NCI-H1436 (cell line): ENCODE measurements at places on chromosomes 4 and X.

- DNase-seq, result no peak
These were observed 17.2 kb downstream of the RXFP1 start for GRCh38 chr4:158538911-158539310.

GRCh38 chrX:84735025-84735424, 232.8 kb upstream of the HDX start:
- DNase-seq, result no peak

- DNase-seq, result no peak
These were observed 1431.1 kb upstream of the PCDH7 start for GRCh38 chr4:29289118-29289517.

GRCh38 chr4:85860066-85860740, 385.3 kb downstream of the ARHGAP24 start:
- DNase-seq, result no peak

- DNase-seq, result peak; percentile 56
These were observed at the start of gene FAT4 for GRCh38 chr4:125314676-125315575. Gene FAT4 (plus strand): TSS chr4:125314955. CDS start chr4:125316412, 1,457 bp downstream.

- DNase-seq, result no peak
These were observed 13.2 kb downstream of the FGA start for GRCh38 chr4:154577324-154577723.

- DNase-seq, result no peak
These were observed 186.2 kb downstream of the LARP7 start for GRCh38 chr4:112823156-112823555.

DNA sequence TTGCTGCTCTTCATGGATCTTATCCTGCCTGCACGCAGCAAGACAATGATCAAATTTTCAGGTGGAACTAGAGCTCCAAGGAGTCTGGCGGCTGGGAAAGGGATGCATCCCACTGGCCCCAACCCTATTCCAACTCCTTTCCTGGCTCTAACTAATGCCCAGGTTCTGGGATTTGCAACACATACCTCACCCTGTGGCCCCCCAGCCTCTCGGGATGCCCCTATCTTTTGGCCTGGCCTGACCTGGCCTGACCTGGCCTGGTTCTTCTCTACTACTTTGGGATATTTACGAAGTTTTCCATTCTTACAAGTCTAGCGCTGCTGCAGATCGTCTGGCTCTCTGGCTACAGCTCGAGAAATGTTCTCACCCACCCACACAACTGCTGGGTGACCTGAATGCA, 56.4 kb upstream of the CDKN2AIP start:
- DNase-seq, result no peak

GRCh38 chr4:180456928-180457327, 1786.3 kb upstream of the TENM3 start:
- DNase-seq, result no peak

DNA sequence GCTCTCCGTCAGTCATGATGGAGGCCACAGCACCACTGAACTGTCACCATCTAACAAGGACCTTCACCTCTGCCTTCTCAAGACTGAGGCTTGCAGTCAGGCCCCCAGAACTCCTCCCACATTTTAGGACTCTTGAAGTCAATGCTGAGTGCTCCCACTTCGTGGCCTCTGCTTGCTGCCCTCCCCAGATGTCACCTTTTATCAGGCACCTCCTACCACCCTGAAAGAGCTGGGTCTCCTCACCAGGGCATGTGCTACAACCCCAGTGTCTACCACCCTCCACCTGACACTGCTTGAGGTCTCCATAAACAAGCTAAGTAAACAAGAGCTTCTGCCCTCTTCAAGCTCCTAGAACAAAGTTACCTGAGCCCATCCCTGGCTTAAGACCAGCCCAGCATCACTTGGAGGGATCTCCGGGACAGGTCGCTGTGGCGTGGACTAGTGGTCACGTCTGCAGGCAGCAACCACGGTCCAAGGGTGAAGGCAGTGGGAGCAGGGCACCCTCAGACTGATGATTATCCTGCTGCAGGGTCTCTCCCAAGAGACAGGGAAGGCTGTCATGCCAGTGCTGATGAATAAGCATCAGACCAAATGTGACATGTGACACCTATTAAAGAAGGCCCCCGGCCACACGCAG, 7.7 kb upstream of the FAM53A start:
- no peak for DNase-seq

- DNase-seq, result no peak
These were observed 50.2 kb downstream of the ZNF827 start for GRCh38 chr4:145888393-145888792.

DNA sequence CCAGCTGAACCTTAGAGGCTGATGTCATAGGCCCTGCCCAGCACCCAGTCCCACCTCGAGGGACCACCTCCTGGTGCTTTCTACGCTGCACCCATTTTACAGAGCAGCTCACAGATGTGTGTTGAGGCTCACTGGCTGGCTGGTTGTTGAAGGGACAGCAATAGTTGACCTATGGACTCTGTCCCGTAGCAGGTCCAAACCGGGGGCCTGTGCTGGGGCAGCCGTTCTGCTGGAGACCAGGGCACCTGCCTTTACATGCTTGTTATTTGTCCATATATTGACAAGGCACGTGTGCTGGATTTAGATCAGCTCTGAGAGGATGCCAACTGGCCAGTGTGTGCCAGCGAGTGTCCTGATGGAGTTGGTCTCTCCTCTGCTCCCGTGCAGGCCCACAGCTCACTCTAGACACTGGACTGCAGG, 58.1 kb downstream of the TNIP2 start:
- DNase-seq, result no peak

DNA sequence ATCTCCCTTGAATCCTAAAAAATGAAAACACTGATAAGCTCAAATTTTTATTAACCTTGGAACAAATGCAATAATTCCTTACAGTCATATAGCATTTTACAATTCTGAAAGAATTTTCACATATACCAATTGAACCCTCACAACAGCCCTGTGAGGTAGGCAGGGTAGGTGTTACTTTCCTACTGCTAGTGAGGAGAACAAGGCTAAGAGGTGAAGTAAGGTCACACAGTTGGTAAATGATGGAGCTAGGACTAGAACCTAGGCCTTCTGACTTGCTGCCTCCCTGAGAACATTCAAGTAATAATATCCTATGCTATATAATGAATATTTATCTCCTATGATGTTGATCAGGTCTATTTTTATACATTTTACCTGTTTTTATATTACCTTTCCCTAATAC, 9.7 kb downstream of the TAF9B start:
- DNase-seq, result no peak

- DNase-seq, result no peak
These were observed 4.1 kb downstream of the RASGEF1B start for GRCh38 chr4:81467672-81467964.

GRCh38 chrX:39443240-39443639, 642.0 kb downstream of the MID1IP1 start:
- DNase-seq, result no peak

- DNase-seq, result no peak
These were observed 205.1 kb upstream of the TLL1 start for GRCh38 chr4:165667969-165668368.

GRCh38 chrX:138018145-138018799, 452.3 kb downstream of the ZIC3 start:
- no peak for DNase-seq

DNA sequence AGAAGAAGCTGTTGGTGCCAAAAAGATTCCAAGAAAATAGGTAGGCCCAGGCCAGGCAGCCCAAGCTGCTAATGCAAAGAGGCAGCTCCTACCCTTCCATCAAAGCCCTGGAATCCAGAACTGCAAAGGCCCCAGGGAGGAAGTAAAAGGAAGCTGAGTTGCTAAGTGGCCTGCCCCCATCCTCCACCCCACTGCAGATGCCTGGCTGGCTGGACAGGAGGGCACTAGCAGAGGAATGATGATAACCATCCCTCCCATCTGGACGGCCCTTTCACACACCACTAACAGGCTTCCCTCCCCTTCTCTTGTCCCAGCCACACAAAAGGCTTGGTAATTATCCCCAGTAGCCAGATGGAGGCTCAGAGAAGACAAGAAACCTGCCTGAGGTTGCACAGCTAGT, 32.4 kb upstream of the PJA1 start:
- DNase-seq, result no peak

GRCh38 chr4:98151145-98151924, 8.1 kb upstream of the STPG2 start:
- DNase-seq, result no peak

DNA sequence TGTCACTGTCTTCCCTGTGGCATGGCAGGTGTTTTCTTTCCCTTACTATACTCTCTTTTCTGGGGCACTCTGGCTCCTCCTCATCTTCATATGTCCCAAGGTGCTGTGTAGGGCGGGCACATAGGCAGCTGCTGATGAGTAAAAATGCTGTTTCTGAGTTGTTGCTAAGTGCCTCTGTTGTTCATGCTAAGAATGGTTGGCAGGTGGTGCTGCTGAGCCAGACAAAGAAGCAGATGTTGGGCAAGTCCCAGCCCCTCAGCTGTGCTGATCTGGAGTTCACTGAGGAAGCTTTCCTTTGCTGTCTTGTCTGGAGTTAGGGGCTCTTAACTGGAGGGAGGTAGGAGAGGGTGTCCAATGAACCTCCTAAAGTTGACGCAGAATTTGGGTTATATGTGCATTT, 40.6 kb downstream of the HADH start:
- DNase-seq, result peak; percentile 12

DNA sequence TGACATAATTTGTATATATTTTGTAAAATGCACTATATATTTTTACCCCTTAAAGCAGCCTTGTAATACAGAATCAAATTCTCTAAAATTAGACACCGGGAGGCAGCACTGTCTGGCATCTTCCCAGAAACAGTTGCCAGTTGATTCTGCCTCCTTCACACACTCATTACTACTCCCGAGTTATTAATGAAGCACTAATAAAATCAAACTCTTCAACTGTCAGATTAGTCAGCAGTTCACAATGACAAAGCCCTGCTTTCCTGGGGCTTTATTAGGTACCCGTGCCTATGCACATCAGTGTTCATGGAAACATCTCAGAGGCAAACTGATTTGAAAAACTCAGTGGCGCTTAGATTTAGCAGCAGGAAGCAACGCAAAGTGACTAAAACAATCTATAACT, 103.5 kb upstream of the VEGFC start:
- no peak for DNase-seq

DNA sequence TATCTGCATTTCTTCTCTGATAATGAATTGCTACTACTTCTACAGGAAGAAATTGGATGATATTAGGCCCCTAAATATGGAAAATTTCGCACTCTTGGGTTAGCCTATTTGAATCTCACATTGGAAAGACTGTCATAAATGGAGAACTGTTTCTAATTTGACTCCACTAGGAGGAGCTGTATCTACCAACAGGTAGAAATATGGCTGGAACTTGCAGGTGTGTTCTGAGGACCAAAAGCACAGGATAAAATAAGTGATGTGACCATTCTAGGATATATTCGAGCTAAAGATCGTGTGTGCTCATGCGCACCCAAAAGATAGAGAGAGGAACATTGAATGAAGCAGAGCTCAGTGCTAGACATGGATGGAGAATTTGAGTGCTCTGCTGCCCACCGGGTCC, 4.8 kb upstream of the NKAP start:
- DNase-seq, result no peak

- DNase-seq, result no peak
These were observed 336.8 kb upstream of the CLNK start for GRCh38 chr4:11021333-11021732.

DNA sequence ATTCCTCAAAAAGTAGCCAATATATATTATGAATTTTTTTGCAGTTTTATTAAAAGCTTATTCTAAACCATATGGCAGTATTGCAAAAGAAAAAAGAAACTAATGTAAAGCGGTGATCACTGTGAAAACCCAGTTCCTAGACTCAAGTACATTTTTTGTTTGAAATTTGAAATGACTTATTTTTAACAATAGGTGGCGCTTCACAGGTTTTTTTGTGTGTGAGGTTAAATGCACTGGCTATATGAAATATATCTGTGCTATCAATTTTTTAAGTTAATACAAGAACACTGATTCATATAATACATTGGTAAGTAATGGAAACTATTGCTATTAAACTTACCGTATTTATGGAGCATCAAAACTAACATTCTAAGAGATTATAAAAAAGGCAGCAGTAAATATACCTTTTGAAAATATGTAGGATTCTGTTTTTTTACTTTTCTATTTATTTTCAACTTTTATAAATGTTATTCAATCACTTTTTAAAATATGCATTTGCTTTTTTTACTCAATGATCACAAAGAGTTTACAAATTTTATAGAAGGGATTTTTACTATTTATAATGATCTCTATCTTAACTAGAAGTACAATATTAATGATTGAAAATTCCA, 5.6 kb upstream of the SPRY1 start:
- peak; percentile 30 for DNase-seq

GRCh38 chr4:7926822-7927221, 12.8 kb downstream of the AFAP1 start:
- DNase-seq, result no peak

- DNase-seq, result no peak
These were observed 89.0 kb downstream of the KDR start for GRCh38 chr4:55036405-55036804.

DNA sequence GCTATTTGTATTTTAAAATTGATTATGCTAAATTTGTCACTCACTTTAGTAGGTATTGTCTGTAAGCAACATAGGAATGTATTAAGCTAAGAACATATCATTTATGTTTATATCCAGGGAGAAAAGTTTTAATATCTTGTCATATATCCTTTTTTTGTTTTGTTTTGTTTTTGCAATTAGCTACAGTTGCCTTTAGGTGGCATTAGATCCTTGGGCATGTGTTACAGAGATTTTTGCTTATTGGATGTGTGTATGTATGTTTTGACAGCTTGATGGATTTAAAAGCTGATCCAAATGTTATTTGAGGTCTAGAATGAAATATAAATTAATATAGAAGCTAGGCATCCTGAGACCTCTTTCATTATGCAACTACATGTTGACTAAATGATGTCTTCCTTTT, 36.1 kb upstream of the OTUD4 start:
- no peak for DNase-seq

DNA sequence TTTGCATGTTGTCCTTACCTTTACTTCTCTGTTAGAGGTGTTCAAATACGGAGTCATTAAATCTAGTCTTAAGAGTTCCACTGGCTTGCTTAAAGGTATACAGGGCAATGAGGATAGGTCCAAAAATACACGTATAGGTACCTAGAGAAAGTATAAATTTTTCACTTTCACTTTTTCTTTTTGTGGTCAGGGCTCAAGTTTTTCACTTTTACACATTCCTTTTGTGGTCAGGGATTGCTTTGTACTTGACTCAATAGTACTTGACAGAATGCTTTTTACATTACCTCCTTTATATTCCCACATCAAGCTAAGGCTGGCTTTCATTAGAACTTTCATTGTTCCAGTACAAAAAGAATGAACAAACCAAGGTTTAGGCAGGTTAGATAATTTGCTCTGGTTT, 21.7 kb downstream of the TMEM184C start:
- DNase-seq, result no peak

- DNase-seq, result no peak
These were observed 191.4 kb downstream of the ADGRA3 start for GRCh38 chr4:22324422-22324821.

DNA sequence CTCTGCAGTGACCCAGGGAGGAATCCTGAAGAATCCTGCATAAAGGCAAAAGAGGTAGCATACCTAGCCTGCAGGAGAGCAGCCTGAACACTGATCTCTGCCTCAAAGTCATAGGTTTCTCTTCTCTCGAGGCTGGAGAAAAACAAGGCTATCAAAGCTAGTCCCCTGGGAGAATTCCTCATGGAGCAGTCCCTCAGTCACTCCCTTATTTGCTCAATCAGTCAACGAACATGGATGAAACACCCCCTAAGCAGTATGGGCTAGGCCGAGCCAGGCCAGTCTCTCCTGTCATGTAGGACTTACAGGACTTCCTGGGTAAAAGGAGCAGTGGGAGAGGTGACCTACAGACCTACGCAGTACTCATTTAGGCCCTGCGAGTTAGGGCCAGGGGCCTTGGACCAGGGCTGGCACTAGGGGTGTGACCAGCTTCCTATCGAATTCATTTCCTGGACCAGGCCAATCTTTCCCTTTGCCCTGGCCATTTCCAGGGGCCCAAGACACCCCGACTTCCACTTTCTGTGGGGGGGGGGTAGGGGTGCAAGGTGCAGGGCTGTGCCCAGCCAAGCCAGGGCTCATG, 164.1 kb downstream of the EFNB1 start:
- no peak for DNase-seq
